ENCODE measurements at places on chromosomes 11 and 22. TPM values are rescaled to one million over a fixed set of nuclear protein-coding genes. Genes with fewer than 3 reads are reported as not detected.

PPP2R1B gene
- 42.5 TPM for total RNA-seq

CCDC73 gene
- not detected for total RNA-seq

MUC6 gene
- total RNA-seq = not detected

FTH1 gene
- 887 TPM for total RNA-seq

TMEM121B gene
- total RNA-seq = 0.23 TPM

SLC5A12 gene
- not detected for total RNA-seq

IGF2 gene
- total RNA-seq = not detected

TSKU gene
- 3.0 TPM for total RNA-seq

UPK2 gene
- total RNA-seq = not detected

VPS26B gene
- total RNA-seq = 63.8 TPM

DRD4 gene
- total RNA-seq = 0.45 TPM

VSIG10L2 gene
- total RNA-seq = not detected

FOLH1 gene
- not detected for total RNA-seq

TNNI2 gene
- total RNA-seq = not detected

CD248 gene
- total RNA-seq = 9.1 TPM

BUD13 gene
- 30.5 TPM for total RNA-seq

TPH1 gene
- total RNA-seq = 0.14 TPM

KCNJ1 gene
- total RNA-seq = not detected

PAMR1 gene
- not detected for total RNA-seq

SLC22A25 gene
- not detected for total RNA-seq

GAB4 gene
- total RNA-seq = not detected

OR51F1 gene
- total RNA-seq = not detected

TCN1 gene
- not detected for total RNA-seq

CRACR2B gene
- total RNA-seq = 23.7 TPM

SULT4A1 gene
- total RNA-seq = not detected

Data from activated naive CD4-positive, alpha-beta T cell treated with anti-CD3 and anti-CD28 coated beads, Interleukin-2, amount 10 ng/mL, durations not matched to agents 5 hours and 36 hours (primary cell).